ENCODE measurements at places on chromosomes 13 and 19.
A peak's percentile ranks its signal among the peaks of the same experiment; 100 is the strongest.

DNA sequence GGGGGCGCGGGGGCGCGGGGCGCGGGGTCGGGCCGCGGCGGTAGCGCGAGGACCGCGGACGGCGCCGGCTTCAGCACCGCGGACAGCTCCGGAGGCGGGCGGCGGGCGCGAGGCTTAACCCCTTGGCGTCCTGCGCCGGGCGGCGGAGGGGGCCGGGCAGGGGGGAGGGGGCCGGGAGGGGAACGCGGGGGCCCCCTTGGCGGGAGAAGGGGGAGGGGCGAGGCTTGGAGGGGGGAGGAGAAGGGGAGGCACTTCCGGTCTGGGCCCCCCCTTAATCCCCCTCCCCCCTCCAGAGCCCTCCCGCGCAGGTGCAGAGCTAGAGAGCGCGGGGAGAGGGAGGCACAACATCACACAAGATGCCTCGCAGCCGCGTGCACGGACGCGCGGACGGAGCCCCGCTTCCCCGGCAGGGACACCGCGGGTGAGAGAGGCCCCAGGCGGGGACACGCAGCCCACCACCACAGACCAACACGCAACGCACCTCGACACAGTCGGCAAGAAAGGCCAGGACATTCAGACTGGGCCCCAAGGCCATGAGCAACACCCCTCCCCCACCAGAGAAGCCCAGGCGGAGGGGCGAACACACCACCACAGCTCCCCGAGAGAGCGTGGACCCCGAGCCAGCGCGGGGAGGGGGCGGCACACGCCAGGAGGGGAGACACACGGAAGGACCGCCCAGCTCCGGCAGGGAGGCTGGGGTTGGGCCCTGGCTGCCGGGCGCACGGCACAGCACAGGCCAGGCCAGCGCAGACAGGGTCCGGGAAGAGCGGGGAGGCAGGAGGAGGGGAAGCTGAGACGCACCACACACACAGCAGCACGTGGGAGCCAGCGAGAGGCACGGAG is 24.1 kb downstream of the SHANK1 start:
- DNase-seq: no peak

DNA sequence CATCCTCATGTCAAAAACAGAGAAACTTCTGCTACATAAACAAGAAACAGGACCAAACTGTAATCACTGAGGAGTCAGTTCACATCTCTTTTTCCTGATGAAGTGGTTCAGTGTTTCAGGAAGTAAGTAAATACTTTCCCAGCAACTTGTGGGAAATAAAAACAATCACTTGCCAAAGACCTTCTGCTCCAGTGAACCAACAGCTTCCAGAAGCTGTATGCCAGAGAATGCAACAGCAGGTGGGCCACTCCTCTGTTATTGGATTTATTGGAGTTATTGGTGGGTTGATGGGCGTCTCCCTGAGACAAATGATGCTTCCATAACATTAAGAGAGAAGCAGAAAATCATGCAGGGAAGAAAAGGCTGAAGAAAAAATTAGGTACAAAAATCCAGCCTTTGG is 9.9 kb downstream of the SLC6A16 start:
- DNase-seq: no peak

GRCh38 chr13:106738186-106738678 is 170.3 kb upstream of the ARGLU1 start:
- no peak for DNase-seq

DNA sequence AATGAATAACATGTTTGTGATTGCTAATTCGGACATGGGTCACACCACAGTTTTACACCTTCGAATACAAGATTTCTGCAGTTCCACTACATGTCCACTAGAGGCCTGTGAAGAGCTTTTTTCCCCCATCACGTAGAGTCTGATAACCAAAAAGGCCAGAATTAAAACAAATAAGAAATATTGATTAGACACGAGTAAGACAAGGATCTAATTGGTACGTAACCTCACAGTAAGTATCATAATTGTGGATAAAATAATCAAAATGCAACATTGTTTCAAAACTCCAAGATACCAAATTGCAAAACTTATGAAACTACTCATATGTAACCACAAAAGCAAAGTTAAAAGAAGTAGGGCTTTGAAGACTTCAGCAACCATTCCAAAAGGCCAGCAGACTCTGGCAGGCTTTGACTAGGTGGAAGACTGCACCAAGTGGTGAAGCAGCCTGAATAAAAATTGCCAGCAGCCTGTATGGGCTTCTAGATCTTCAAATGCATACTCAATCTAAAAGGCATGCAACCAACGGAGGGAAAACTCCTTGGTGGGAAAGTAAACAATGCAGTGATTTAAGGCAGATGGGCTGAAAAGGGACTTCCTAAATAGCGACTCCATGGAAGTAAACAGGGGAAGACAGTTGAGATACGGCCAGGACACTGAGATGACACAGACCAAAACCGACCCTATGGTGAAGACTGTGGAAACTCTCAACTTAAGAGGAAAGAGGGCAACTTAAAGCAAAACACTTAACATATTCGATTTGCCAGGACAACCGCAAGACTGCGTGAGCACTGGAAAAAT is 56.7 kb downstream of the STARD13 start:
- peak; percentile 88 for DNase-seq

DNA sequence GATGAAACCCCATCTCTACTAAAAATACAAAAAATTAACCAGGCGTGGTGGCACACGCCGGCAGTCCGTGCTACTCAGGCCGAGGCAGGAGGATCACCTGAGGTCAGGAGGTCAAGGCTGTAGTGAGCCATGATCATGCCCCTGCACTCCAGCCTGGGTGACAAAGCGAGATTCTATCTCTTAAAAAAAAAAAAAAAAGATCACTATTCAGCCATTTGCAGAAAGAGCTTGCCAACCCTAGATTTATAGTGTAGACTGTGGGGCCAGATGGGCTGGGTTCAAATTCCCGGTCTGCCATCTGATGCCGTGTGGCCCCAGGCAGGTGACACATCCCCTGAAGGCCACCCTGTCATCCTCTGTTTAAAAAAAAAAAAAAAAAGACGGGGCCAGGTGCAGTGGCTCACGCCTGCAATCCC is 28.9 kb downstream of the SMIM24 start:
- no peak for DNase-seq

- DNase-seq: peak; percentile 64
Observed at GRCh38 chr19:19021115-19021514, 12.2 kb downstream of the SUGP2 start.

GRCh38 chr13:38662362-38662761 is 24.5 kb upstream of the FREM2 start:
- DNase-seq: peak; percentile 74

- peak; percentile 94 for DNase-seq
Observed at GRCh38 chr13:35953537-35954206, 177.5 kb downstream of the DCLK1 start.

DNA sequence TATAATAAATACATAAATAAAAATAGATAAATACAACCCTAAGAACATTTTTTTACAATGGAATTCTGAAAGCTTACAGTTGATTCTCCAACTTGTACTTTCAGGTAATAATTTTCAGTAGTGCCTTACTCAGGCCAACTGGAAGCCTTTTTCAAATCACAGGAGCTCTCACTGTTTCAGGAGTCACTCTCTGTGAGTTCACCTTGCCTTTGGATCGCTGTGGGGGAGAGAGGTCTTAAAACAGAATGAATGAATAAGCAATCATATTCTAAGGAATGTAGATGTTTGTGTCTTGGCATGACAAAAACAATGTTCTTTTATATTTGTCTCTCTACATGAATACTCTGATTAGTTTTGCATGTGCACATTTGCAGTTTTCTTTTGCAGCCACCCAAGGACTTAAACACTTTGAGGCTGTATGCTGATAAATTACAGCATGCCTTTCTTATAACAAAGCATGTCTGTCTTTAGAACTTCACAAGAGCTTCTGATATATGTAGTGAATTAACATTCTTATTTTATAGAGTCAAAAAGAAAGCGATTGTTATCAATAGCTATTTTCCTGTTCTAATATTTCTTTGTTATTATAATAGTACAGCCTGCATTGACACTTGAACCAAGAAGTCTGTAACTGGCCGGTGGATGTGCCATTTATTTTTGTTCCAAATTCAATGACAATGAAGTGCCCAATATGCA is 1111.5 kb upstream of the ATXN8OS start:
- DNase-seq: no peak

DNA sequence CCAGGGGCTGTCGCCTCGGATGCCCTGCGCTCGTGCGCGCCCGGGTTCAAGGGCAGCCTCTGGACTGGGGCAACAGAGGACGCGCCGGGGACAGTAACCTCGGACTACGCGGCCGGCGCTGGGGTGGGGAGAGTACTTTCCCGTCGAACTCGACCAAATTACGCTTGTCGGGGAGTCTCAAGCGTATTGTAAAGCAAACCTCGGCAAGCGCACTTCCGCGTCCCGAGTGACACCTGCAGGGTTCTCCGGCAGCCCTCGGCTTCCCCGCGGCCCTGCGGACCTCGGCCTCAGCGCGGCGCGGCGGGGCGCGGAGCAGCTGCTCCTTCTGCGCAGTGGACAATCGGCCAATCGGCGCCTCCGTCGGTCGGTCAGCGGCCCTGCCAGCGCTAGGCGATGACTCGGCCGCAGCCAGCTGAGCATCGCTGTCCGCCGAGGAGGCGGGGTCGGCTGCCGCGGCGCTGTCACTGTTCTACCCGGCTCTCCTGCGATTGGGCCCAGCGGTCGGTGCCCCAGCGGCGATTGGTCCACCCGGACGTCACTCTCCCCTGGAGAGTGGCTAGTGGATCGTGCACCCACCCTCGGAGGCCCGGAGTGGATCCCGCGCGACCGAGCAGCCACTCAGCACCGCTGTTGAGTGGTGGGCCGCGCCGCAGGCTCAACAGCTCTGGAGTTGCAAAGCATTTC is at the start of gene SLC46A3:
Gene SLC46A3 (minus strand): TSS at position 428 of the 684 bp plus-strand sequence. CDS start 972 bp downstream, outside the sequence.
- peak; percentile 96 for DNase-seq

DNA sequence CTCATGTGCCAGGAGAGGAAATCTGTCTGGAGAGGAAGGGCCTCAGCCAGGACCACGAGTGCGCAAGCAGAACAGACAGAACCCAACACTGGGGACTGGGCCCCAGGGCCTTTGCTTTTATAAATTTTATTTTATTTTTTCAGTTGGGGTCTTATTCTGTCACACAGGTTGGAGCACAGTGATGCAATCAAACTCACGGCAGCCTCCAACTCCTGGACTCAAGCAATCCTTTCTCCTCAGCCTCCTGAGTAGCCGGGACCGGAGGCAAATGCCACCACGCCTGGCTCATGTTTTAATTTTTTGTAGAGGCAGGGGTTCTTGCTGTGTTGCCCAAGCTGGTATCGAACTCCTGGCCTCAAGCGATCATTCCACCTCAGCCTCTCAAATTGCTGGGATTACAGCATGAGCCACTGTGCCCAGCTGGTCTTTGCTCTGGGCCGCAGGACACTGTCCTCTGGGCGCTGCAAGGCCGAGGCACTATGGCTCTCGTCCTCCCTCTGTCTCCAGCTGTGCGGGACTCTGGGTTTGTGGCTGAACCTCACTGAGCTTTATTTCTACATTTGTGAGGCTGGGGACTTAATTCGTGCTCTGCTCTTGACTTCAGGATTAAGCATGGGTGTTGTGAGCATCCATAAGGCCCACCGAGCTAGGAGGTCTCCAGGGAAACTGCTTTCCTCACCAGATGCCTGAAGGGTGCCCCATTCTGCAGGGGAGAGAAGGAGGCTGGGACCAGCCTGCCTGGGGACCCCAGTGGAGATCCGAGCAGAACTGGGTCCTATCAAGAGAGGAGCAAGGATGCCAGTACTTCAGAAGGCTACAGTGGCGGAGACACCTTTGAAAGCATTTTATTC is 144.2 kb upstream of the VSTM2B start:
- no peak for DNase-seq

DNA sequence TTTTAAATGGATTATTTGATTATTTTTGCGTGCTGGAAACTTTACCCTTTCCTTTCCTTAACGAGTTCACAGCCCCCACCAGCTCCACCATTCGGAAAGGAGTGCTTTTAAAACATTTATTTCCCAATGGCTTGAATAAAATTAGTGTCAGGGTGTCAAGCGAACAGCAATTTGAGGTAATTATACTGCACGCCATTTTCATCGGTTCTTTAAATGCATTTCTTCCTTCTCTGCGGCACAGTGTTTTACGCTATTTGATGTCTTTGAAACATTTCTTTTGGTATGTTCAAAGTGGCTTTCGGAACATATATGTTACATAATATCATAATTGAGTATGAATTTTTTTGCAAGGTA is 309 bp upstream of the SLITRK1 start:
- DNase-seq: no peak

- no peak for DNase-seq
Observed at GRCh38 chr13:97121894-97122293, 100.2 kb upstream of the MBNL2 start.

GRCh38 chr13:73966331-73966730 is 167.9 kb downstream of the KLF12 start:
- DNase-seq: no peak

DNA sequence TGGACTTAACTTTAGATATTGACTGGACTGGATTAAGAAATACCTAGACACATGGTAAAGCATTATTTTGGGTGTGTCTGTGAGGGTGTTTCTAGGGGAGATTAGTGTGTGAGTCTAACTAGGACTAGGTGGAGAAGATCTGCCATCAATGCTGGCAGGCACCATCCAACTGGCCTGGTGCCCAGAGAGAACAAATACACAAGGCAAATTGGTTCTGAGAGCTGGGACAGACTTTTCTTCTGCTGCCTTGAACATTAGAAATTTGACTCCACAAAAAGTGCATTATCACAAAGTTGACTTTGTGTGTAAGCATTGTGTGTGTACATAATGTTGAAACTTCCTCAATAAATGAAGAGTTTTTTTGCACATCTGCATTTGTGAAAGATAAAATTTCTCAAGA is 522.1 kb downstream of the SUCLA2 start:
- DNase-seq: no peak

DNA sequence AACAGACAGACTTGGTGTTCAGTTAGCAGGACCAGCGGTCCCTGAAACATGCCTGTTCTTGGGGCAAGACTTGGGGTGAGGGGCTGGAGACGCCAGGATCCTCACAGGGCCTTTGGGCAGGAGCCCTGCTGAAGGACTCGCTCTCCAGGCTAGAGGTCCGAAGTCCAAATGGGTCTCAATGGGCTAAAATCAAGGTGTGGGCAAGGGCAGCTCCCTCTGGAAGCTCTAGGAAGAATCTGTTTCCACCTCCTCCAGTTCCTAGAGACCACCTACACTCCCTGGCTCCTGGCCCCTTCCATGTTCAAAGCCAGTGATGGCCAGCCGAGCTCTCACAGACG is 111.3 kb downstream of the TUBA3C start:
- DNase-seq: no peak

- DNase-seq: no peak
Observed at GRCh38 chr13:31250435-31250834, 50.7 kb downstream of the B3GLCT start.

- DNase-seq: peak; percentile 91
Observed at GRCh38 chr19:57814505-57815246, at the start of gene ZNF552. Gene ZNF552, minus strand, starts transcription at chr19:57814913. Its CDS starts 170 bp downstream, at chr19:57814743.

GRCh38 chr13:23554000-23554399 is 16.2 kb upstream of the TNFRSF19 start:
- DNase-seq: peak; percentile 33

- no peak for DNase-seq
Observed at GRCh38 chr19:45636275-45636674, 2.9 kb downstream of the EML2 start.

DNA sequence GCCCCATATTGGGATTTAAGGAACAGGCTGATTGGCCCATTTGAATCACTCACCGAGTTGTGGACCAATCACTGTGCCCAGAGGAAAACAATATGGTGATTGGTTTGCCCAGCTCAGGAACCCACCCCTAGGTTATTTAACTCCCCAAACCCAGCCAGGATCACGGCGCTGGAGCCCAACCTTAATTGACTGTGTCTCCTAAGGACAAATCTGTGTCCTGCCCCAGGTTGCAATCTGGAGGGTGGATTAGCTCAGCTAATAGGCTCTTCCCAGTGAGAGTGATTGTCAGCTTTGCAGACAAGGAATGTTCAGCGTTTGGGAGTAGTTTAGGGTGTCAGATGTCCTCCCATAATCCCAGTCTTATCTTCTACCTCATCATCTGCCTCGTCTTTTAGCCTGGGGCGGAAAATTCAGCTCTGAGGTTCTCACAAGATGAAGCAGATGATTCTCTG is 3.5 kb upstream of the ZNF358 start:
- DNase-seq: peak; percentile 25
